ENCODE measurements at places on chromosomes 11 and 22.

GRCh38 chr11:133842730-133843129 is 2.6 kb downstream of the SPATA19 start:
- no peak for DNase-seq

GRCh38 chr22:38383417-38383816 is 66.2 kb upstream of the CSNK1E start:
- DNase-seq = no peak

DNA sequence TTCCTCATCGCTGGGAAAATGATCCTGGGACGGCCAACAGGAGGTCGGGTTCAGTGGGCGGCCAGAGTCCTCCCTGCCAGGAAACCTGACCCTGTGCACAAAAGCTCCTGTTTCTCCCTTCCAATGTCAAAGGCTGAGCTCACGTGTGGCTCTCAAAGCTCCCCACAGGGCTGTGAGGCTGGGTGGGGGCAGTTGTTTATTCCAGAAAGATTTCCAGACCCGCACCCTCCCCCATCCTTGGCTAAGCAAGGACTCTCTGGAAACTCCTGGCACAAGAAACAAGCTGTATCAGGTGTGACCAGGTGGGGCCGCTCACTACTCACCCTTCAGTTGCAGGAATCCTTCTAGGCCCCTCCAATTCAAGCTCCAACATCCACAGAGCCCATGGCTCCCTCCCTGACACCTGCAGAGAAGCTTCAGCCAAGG is 131.9 kb downstream of the SHANK2 start:
- no peak for DNase-seq

- no peak for DNase-seq
Observed at GRCh38 chr22:36671404-36671803, 32.1 kb downstream of the CACNG2 start.

DNA sequence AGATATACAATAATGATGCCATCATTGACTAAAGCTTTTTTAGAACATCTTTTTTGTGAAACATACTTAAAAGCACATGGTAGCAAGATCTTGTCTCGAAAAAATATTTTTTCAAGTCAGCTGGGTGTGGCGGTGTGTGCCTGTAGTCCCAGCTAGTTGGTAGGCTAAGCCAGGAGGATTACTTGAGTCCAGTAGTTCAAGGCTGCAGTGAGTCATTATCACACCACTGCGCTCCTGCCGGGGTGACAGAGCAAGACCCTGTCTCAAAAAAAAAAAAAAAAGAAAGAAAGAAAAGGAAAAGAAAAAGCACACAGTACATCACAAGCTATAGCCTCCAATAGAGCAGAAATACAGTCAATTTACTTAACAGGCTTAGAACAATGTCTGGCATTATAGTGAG is 37.0 kb downstream of the ENTHD1 start:
- no peak for DNase-seq

- no peak for DNase-seq
Observed at GRCh38 chr11:86874304-86875056, 74.1 kb downstream of the PRSS23 start.

DNA sequence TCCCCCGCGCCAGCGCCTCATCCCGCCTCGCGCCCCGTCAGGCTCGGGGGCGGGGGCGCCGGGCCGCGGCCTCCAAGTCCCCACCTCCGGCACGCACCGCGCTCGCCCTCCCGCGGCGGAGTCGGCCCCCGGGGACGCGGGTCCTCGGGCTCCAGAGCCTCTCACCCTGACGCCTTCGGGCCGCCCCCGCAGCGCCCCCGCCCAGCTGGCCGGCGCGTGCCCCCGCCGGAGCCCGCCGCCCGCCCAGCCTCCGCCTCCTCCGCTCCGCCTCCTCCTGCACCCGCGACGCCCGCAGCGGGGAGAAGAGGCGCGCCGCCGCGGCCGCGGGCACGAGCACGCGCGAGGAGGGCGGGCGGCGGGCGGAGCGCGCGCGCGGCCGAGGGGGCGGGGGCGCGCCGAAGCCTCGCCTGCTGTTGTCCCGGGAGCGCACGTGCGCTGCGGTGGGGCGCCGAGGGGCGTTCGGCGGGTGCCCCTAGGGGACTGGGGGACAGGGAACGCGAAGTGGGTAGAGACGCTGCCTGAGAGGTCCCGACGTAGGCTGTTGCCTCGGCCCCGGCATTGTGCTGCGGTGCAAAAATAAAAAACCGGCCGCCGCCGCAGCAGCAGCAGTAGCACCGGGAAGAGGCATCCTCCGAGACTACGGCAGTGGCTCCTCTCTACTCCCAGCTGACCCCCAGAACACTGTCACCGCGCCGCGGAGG is 87.4 kb upstream of the ARHGAP32 start:
- peak; percentile 67 for DNase-seq

DNA sequence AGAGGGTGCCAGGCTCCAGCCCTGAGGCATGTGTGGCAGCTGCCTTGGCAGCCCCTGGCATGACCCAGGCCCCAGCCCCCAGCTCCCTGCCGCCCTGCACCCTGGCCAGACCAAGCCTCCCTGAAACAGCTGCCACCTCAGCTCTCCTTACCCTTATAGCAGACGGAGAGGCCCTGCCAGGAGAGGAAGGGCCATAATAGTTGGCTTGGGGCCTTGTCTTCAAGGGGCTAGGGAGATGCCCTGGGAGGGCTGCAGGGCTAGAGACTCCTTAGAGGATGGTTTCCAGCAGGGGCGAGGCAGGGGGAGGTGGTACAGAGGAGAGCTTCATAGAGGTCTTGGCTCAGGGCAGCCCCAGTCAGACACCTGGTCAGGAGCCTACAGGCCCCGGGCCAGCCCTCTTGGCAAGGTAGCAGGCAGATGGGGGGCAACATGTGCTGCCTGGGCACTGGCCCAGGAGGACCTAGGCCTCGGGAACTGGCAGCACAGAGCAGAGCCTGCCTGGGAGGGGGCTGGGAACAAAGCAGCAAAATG is 13.0 kb downstream of the SMTN start:
- DNase-seq = no peak

GRCh38 chr11:77308838-77309237 is 7.4 kb upstream of the GDPD4 start:
- DNase-seq = no peak

All from stimulated activated CD4-positive, alpha-beta T cell treated with anti-CD3 and anti-CD28 coated beads, Interleukin-2, amount 100 ng/mL, for 4 hours (primary cell).